ENCODE measurements at places on chromosomes 1 and 21.

DNA sequence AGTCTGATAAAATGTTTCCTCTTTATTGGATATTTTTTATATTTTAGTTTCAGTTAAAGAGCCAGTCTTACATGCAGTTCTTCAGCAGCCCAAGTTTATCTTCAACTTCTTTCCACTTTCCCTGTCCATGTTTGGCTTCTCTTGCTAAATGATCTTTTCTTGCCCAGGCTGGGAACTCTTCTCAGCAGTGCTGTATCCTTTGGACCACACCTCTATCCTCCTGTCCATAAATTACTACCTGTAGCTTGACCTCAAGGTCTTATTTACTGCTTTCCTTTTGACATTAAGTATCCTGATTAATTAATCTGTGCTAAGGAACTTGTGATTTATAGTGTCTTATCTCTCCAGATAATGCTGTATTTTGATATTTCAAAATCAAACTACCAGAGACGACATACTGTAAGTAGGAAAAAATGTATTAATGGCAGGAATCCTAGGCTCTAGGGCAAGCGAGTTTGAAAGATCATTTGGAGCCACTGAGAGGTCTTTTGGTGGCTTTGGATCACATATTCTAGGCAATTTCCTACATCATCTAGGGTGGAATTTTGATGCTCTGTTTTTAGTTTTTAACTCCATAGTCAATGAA, 20.5 kb upstream of the PDC start:
- DNase-seq: no peak

DNA sequence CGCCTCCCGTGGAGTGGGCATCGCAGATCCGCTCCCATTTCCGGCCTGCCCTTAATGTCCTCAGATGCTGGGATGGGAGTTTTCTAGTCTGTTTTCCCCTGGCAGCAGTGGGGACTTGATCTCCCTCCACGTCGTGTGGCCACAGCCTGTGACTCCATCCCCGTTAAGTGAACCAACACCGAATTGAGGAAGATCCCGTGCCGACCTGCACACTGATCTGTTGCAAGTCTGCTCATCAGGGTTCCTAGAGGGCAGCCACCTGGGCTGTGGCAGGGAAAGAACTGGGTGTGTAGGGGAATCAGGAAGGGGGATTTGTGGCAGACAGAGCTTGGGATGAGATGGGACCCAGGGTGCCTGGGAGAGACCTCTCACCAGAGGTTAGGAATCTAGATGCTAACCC, 23.3 kb upstream of the CDK18 start:
- peak; percentile 18 for DNase-seq

DNA sequence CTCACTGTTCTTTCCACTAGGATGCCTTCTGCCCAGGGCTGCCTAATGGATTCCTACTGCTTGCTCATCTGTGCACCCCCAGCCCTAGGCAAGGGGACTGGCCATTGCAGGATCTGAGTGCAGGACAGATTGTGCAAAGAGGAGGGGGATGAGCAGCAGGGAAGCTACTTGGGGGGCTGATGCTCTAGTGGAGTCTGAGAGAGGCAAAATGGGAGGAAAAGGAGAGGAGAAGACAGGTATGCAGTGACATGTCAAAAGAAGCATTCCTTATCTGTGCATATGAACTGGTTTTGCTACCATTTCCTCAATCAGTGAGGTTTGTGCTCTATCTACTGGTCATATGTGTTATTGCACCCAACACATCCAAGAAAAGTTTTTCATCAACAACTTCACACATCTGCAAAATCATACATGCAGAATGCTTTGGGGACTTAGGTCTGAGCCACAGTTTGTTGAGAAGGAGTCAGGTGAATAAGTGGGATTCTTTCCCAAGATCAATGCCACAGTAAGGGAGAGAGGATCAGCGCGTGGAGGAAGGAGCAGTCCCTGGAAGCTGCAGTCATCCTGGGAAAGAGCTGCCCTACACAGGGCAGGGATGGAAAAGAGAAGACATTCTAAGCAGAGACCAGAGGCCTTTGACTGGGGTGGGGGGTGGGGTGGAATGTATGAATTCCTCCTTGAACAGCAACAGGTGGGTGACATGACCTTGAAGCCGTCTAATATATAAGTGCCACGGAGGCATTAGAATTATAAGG, 14.4 kb downstream of the SLC5A9 start:
- DNase-seq: no peak

DNA sequence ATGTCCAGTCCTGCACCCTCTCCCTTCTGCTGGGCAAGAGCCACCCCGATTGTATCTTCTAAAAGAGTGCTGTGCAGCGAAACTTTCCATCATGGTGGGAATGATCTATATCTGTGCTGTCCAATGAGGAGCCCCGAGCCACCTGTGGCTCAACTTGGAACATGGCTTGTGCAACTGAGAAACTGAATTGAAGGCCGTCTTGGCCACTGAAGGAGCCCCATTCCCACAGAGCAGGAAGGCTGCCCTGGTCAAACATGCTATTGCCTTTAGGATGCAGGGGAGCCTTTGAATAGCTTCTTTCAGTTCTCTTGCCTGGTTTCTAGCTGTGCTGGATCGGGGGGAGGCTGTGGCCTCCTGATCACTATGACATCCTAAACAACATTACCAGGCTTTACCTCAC, 427.6 kb downstream of the SETD4 start:
- DNase-seq: no peak

- peak; percentile 42 for DNase-seq
Measured at GRCh38 chr1:1123581-1124507, 8.0 kb upstream of the C1orf159 start.

GRCh38 chr1:206658264-206658980, 23.1 kb downstream of the DYRK3 start:
- DNase-seq: peak; percentile 66

DNA sequence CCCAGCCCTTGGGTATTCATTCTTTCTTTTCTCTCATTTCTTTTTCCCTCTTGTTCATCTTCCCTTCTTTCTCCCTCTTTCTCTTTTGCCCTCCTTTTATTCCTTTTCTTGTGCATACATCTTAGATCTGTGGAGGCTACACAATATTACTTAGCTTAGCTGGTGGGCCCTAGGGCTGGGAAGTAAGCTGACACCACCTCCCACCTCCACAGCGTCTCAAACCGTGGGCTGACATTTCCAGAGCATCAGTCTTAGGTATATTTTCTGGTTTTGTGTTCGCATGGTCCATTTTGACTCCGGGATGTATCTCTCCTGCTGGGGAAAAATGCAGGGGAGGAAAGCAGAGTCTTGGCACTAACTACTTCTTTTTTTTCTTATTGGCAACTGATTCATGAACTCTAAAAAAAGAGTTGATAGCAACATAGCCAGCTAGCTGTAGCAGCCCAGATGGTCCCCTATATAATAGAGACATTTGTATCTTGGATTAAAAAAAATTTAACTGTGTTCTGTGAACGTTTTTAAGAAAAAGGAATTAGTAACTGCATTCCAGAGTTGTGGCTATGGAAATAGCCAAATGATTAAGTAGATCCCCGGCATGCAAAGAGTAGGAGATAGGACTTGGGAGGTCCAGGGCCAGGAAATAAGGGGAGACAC, 15.5 kb downstream of the CNIH3 start:
- DNase-seq: no peak

DNA sequence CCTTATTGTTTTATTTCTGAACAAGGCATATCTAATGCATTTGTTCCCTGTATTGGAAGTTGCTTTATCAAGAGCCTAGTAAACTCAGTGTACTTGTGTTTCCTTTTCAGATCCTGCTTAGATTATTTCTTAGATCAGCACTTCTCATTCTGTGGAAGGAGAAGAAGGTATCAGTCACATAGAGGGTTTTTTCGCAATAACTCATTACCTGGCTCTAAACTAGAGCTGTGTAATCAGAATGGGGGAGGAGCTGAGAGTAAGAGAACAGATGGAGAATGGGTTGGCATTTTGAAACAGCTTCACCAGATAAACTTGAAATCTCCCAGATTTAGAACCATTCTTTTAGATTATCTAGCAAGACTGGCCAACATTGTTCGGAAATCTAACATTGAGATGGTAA, 11.0 kb downstream of the AHCYL1 start:
- no peak for DNase-seq

- no peak for DNase-seq
Measured at GRCh38 chr1:160104486-160104885, 6.1 kb upstream of the IGSF8 start.

GRCh38 chr1:183318433-183318832, 99.7 kb downstream of the NMNAT2 start:
- DNase-seq: peak; percentile 72

DNA sequence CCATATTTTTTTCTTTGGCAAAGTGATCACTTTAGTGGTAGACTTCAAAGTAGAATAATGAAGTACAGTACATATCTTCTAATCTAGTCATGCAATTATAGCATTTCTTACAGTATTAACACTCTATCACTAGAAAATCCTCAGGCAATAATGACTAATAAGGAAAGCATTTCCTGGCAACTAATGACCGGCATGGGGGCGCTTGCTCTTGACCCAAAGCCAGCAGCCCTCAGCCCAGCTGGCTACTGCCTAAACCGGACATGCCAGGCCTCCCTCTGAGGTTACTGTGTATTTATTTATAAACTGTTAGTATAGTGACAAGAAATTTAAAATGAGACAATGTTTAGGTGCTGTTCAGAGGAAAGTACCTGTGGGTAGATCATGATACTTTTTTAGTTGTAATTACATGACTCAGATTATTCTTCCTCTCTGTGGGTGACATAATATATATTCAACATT, 633.8 kb downstream of the PTPRC start:
- DNase-seq: peak; percentile 69

DNA sequence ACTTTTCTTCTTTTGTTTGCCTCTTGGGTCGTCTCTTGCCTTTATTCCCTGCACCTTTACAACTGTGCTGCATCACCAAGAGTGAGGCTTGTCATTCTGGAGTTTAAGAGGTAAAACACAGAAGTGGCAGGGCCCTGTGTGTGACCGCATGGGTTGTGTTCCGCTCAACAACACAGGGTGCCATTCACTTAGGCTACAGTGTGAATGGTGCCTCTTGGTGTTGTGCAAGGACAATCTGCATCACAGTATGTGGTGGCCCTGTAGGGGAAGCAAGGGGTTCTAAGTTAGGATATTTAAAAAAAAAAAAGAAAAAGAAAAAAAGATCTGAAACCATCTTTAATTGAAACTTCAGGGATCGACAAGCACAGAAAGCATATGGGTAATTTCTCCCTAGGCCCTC, 38.2 kb downstream of the BRINP2 start:
- DNase-seq: no peak
